ENCODE measurements at places on chromosomes 4 and X.

DNA sequence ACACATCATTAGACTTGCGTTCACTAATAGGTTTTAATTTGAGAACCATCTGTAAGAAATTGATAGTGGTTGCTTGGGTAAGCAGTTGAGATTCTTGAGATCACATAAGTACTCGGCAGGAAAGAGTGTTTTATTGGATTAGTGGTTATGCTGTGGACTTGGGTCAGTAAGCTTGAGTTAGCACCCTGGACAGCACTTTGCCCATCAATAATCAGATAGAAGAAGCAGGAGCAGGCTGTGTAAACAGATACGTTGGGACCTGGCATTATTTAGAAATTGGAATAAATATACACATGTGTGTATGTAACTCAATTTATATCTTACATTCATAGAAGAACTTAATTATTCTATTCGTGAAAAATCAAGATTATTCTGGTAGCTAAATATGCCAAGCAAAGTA is 357.5 kb upstream of the SMIM31 start:
- no peak for DNase-seq

DNA sequence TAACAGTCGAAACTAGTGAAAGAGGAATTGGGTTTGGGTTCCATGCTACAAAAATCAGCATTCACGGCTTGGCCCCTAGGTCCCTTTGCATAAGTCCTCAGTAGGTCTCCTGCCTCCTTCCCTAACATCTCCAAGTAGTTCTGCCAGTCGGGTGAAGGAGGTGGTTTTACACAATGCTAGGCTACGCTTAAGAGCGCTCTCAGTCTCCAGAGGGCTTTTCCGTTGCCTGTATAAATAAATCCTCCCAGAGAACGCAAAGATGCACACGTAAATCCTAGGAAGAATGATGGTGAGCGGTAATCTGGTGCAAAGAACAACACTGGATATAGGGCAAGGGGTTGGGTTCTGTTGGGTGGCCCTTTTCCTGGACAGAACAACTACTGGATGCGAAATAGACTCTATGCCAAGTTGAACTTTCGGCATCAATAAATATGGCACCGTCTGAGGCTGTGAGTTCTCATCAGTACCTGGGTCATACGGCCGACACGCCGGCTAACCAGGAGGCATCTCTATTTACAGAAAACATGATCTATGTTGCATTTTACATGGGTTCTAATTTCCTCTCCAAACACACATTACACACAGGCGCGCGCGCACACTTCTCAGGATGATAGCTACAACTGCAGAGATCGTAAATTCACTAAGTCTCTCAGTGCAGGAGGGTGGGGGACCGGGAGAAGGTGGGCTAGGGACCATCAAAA is 1.3 kb downstream of the CAMK2D start:
- DNase-seq = no peak

- DNase-seq = no peak
These were observed 751.8 kb upstream of the POU3F4 start for GRCh38 chrX:82756272-82756671.

DNA sequence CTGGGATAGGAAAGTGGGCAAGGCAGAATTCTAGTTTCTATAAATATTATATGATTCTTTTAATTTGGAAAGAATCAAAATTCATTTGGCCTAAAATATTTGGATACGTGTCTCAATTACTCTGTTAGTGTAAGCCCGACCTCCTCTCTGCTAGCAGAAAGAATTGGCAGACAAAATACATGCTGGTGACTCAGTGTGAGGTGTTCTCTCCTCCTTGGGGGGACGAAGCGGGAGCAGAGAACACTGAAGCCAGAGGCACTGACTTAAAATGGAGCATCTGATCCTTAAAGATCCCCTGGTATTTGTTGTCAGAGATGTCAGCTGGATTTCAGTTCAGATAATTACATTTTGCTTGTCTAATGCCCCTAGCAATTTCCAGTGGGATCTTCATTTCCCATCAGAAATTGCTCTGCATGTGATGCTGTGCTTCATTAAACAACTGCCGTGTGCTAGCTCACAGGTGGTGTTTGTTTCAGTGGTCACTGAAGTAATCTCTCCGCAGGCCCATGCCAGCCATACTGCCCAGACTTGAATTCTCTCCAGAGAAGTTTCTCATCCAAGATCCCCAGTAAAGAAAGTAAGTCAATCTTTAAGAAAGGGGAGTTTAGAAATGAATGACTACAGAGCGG is 188.7 kb upstream of the TLL1 start:
- no peak for DNase-seq

DNA sequence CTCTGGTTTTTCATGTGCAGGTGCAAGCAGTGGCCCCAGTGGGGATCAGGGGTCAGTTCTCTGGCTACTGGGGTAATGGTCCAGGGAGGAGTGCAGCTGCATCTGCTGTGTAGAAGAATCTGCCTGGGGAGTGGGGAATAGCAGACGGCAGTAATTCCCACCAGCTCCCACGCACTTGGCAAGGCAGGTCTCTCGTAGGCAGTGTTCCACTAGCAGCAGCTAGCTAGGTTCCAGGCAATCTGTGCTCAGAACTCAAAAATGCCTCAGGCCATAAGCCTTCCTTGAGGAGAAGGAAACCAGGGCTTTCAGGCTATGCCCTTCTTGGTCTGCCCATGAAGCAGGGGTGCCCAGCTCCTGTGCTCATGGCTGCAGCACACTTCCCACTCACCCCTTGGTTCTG is 38.8 kb downstream of the DCLK2 start:
- no peak for DNase-seq

DNA sequence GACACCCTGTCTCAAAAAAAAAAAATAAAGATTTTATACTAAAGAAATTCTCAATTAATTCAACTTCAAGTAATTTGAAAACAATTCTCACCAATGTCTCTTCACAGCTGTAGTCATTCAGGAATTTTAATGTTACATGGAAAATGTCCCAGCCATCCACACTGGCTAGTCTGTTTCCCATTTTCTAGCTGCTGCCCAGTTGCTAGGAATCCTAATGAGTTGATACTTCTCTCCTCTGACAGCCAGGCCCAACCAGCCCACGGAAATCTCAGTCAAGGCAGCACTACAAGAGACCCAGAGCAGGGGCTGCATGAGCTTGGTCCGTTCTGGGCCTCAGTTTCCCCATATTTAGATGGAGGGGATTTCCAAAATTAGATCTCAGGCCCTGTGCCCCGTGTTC is 59.1 kb downstream of the CASP3 start:
- no peak for DNase-seq

GRCh38 chr4:33411182-33411581 is 2691.0 kb downstream of the PCDH7 start:
- no peak for DNase-seq

GRCh38 chrX:49211074-49211473 is 11.1 kb upstream of the SYP start:
- DNase-seq = no peak

DNA sequence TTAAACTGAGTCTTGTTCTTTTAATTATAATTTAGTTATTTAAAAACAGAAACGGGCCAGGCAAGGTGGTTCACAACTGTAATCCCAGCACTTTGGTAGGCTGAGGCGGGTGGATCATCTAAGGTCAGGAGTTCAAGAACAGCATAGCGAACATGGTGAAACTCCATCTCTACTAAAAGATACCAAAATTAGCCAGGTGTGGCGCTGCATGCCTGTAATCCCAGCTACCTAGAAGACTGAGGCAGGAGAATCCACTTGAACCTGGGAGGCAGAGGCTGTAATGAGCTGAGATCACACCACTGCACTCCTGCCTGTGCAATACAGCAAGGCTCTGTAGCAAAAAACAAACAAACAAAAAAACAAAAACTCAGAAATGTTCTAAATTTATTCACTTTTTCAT is 852.9 kb downstream of the TECRL start:
- DNase-seq = no peak

- peak; percentile 23 for DNase-seq
These were observed at the start of gene TMSB15A for GRCh38 chrX:102515975-102516941. Gene TMSB15A (minus strand): TSS chrX:102516739.

DNA sequence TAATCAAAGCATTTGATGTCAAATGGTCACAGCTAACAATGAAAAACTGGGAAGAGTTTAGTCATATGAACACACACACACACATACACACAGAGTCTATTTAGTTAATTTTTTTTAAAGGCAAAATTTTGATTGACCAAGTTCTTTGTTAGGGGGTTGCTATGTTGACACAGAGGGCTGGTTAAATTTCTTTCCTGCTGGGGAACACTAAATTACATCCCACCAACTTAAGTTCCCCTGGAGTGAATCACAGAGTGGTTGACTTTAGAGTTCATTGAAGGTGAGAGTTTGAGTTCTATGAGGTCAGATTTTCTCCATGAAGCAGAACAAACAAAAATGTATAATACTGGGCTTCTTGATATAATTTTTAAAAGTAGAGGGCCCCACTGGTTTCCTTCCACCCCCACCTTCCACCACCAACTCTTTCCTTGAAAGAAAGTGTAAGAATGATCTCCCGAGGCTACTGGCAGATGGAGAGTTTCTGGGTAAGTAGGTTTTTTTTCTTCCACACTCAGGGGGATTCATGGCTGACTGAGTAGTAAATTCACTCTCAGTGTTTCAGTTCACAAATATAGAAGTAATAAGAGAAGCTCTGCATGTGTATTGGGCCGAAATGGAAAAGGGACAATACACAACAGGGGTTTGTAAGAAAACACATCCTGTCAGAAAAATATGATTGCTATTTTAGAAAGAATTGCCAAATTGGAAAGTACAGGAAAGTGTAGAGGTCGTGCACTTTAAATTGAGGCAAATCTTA is 917.0 kb upstream of the LCORL start:
- no peak for DNase-seq

GRCh38 chr4:3369781-3370674 is 71.7 kb upstream of the HGFAC start:
- DNase-seq = peak; percentile 2

DNA sequence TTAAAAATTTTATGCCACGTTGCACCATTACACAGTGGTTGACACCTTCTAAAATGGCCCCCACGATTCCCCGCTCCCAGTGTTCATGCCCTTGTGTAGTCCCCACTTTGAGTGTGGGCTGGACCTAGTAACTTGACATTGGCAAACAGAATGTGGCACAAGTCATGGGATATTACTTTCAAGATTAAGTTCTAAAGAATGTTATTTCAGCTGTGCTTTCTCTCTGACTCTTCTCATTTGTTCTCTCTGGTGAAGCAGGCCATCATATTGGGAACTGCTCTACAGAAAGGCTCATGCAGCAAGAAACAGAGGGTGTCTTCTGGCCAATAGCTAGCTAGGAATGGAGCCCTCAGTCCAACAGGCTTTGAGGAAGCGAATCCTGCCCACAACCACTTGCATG is 67.1 kb downstream of the ATXN3L start:
- no peak for DNase-seq

DNA sequence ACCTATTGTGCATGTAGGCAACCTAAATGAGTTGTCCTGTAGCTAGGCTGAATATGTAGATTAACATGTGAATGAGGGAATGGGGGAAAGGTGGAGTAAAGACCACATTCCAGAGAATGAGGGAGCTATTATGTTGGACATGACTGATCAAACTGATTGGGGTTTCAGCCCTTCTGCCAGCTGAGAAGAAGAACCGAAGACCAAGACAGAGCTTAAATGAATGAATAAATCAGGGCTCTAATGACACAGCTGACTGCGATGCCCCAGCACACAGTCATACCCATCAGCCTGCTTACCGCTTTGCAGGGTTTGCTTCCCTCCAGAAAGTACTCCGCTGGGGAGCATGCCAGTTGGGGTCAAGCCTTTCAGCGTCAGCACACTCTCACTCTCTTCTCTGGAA is 315.4 kb downstream of the PPP3CA start:
- DNase-seq = no peak

- no peak for DNase-seq
These were observed 60.5 kb downstream of the MSX1 start for GRCh38 chr4:4919927-4920326.

DNA sequence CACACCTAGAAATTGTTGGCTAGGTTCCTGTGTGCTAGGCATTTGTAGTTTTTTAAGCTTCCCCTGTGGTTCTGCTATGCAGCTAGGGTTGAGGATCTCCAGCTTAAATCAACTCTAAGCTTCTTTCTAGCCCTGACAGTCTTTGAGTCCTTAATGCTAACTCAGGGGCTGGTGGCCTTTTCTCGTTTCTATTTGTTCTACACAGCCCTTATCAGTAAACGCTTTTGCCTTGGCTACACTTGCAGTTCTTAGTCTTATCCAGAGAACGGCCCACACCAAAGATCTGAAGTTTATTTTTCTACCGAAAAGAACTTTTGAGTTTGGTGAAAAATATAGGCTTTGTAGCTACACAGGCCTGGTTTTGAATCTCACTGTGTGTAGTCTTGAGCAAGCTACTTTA is 212.0 kb downstream of the DHX15 start:
- DNase-seq = no peak

GRCh38 chr4:85543832-85544231 is 68.9 kb downstream of the ARHGAP24 start:
- no peak for DNase-seq

DNA sequence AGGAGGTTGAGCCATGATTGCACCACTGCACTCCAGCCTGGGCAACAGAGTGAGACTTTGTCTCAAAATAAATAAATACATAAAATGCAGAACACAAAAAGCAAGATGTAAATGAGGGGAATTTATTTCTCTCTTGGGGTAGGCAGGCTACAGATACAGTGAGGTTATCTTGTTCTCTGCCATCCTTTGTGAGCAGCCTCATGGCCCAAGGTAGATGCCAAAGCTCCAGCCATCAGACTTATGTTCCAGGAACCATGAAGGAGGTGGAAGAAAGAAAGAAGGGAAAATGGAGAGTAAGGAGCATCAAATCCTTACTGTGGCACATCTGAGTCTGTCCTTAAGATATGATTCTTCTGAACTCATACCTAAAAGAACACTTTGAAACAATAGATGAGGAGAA is 11.1 kb downstream of the ARSH start:
- DNase-seq = no peak

- no peak for DNase-seq
These were observed 50.4 kb upstream of the PTPN13 start for GRCh38 chr4:86543560-86544309.

DNA sequence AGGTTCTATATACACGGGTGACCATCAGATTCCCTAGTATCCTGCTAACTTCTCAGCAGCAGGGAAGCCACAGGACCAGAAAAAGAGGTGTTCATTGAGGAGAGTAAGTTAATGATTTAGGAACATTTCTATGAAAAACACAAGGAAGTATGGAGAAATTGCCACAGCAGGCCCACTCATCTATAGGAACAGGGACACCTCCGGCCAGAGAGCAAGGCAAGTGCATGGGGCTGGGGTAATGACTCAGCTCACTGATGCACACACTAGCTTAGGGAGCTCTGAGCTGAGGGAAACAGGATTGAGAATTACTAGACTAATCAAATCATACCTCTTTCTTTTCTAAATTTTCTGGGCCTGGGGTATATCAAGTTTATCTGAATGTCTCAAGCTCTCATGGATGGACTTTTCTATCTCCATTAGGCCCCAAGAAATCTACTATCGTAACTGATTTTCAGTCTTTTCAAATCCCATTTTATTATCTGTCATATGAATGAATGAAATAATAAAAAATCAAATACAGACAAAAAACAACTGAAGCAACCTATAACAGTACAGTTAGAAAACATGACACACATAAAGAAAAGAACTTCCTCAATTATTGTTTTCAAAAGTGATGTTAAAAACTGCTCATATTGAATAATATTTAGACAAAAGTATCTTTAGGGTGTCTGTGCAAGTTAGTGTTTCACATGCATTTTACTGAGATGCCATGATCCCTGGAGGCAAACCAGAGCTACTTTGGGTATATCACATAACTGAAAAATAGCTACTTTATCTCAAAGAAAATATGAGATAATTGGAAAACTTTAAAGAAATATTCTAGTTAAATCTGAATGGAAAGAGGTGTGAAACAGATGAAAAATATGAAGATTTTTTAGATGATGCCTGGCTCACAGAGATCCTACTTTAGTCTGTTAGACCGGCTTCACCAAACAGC is 89.8 kb downstream of the FBXO8 start:
- DNase-seq = no peak

- DNase-seq = no peak
These were observed 626 bp downstream of the TBC1D1 start for GRCh38 chr4:37891260-37892159.

Data from hematopoietic multipotent progenitor cell treated with erythropoietin and hydrocortisone succinate and interleukin-3 and kit ligand, for 8 days (in vitro differentiated cells).